H7 (cell line): ENCODE measurements at places on chromosomes 3 and 15. TPM values are rescaled to one million over a fixed set of nuclear protein-coding genes. Genes with fewer than 3 reads are reported as not detected.

GATM gene
- 23.8 and 37.6 TPM in 2 replicates for total RNA-seq

SLC9A9 gene
- total RNA-seq: 4.1 and 7.2 TPM in 2 replicates

EXOG gene
- 3.5 and 5.6 TPM in 2 replicates for total RNA-seq

EPHA3 gene
- total RNA-seq: 0.31 and 0.33 TPM in 2 replicates

HHLA2 gene
- total RNA-seq: not detected in 2 replicates

CLDN18 gene
- 0.14 TPM in 1 of 2 replicates, not detected in the other for total RNA-seq

PARP15 gene
- not detected in 2 replicates for total RNA-seq

CACNA2D2 gene
- 5.5 and 5.9 TPM in 2 replicates for total RNA-seq

EPB42 gene
- not detected in 2 replicates for total RNA-seq

OR5K3 gene
- not detected in 2 replicates for total RNA-seq

GPR156 gene
- 0.55 and 1.2 TPM in 2 replicates for total RNA-seq

PLA2G4F gene
- not detected in 2 replicates for total RNA-seq

UCN2 gene
- 0.15 and 0.69 TPM in 2 replicates for total RNA-seq

GPR87 gene
- 0.21 TPM in 1 of 2 replicates, not detected in the other for total RNA-seq

LDHAL6B gene
- not detected in 2 replicates for total RNA-seq

PPP1R14D gene
- not detected in 2 replicates for total RNA-seq

ASB14 gene
- 0.03 and 0.04 TPM in 2 replicates for total RNA-seq

LPP gene
- total RNA-seq: 14.5 and 18.8 TPM in 2 replicates

SLC9C1 gene
- total RNA-seq: 0.38 and 0.41 TPM in 2 replicates

SYNPR gene
- 0.24 and 1.4 TPM in 2 replicates for total RNA-seq

APBA2 gene
- total RNA-seq: 13.9 and 15.6 TPM in 2 replicates

TUSC7 gene
- not detected in 2 replicates for total RNA-seq

ROPN1 gene
- not detected in 2 replicates for total RNA-seq

NANOGP8 gene
- total RNA-seq: 221 and 310 TPM in 2 replicates

CPNE9 gene
- 0.18 and 0.38 TPM in 2 replicates for total RNA-seq

KBTBD13 gene
- 0.17 TPM in 1 of 2 replicates, not detected in the other for total RNA-seq

CSPG4 gene
- total RNA-seq: 4.3 and 5.0 TPM in 2 replicates

C3orf85 gene
- not detected in 2 replicates for total RNA-seq

GOLGA8S gene
- not detected in 2 replicates for total RNA-seq

GOLGA6D gene
- total RNA-seq: 0.28 and 1.1 TPM in 2 replicates

GTF2A2 gene
- 36.4 and 63.4 TPM in 2 replicates for total RNA-seq

ZNF620 gene
- total RNA-seq: 5.6 and 8.8 TPM in 2 replicates

IL17RC gene
- total RNA-seq: 11.6 and 15.3 TPM in 2 replicates

TTC23 gene
- total RNA-seq: 21.2 and 30.7 TPM in 2 replicates

EOMES gene
- total RNA-seq: 24.0 and 54.9 TPM in 2 replicates

BBS4 gene
- 55.1 and 69.1 TPM in 2 replicates for total RNA-seq

PCBP4 gene
- total RNA-seq: 29.4 and 48.1 TPM in 2 replicates

CADM2 gene
- total RNA-seq: 1.8 and 2.7 TPM in 2 replicates

PIF1 gene
- 100 and 124 TPM in 2 replicates for total RNA-seq

CCR1 gene
- not detected in 2 replicates for total RNA-seq

GPR160 gene
- 15.4 and 33.1 TPM in 2 replicates for total RNA-seq

DCP1A gene
- total RNA-seq: 12.9 and 15.9 TPM in 2 replicates
